Activated naive CD8-positive, alpha-beta T cell treated with anti-CD3 and anti-CD28 coated beads for 36 hours (primary cell): ENCODE measurements at places on chromosomes 3 and 15. TPM values are rescaled to one million over a fixed set of nuclear protein-coding genes. Genes with fewer than 3 reads are reported as not detected.

GABRB3 gene
- total RNA-seq: 0.16 TPM

DNA sequence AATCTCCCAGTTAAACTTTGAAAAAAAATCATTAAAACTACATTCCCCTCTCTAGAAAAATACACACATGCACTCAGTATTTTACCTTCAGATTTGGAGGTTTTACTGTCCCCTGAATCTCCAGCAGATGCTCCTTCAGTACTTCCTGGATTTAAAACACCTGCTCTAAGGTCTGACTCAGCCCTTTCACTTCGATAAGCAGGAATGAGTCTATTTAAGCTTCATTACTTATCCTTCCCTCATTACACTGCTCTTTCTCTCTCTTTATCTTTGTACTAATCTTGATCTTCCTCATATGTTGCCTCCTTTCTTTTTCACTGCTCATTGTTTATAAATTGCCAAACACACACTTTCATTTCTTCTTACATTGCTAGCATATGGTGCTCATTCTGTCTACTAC, 443.9 kb downstream of the DIPK2A start:
- DNase-seq: no peak

DNA sequence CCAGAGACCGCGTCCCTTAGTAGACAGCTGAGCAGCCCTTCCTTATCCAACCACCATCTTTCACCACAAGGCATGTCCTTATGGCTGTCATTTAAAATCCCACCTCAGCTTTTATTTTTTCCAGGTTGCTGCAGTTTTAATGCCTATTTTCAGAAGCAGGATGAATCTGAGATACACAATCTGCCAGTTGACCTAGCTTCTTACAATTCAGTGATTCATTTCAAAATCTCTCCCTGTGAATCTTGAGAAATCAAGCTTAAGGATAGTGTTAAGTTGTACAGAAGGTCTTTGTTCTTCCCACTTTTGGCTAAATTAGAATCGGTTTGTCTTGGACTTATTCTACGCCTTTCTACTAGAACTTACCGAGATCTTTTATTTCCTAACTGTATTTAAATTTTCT, 522.3 kb upstream of the CFAP20DC start:
- no peak for DNase-seq

DNA sequence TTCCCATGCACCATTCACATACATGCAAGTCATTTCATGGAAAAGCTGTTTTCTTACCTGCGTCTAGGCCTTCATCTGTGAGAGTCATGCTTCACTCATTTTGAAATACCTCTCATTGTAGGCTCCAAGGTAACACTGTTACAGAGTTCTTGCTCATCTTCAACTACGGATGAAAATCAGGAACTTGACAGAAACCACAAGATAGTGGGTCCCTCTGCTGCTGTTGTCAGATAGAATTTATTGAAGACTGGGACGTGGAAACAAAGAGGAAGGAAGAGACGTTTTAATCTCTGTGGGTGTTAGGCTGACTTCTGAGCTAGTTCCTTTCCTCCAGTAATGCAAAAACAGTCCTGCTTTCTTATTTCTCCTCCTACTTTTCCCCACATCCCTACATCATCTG, at the start of gene P2RY14:
TSS of gene P2RY14 (minus strand) at position 313 of the 400 bp plus-strand sequence. CDS start 64,226 bp downstream, outside the sequence.
- no peak for DNase-seq

GRCh38 chr15:80326270-80326669, 74.3 kb upstream of the CTXND1 start:
- DNase-seq: no peak

DNA sequence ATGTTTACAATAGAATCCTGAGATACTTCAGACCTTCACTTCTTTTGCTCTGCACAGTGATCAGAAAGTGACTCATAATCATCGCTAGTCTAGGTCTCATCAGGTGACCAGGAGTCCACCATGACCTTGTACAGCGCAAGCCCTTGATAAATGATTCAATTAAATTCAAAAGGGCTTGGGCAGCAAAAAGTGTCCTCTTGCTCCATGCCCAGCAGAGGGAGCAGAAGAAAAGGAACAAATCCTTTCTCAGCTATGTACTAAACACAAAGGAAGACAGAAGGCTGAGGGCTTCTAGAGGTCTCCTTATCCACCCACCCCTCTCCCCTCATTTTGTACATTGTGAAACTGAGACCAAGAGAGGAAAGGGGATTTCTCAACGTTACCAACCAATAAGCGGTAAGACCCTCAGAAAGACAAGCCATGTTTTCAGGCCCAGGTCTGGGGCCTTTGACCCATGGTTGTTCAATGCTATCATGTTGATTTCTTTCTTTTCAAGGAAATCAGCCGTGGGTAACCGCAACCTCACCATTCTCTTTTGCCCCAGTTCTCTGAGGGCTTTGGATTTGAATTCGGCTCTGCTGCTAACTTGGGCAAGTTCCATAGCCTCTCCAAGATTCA, 74.8 kb downstream of the AQP9 start:
- DNase-seq: no peak

DNA sequence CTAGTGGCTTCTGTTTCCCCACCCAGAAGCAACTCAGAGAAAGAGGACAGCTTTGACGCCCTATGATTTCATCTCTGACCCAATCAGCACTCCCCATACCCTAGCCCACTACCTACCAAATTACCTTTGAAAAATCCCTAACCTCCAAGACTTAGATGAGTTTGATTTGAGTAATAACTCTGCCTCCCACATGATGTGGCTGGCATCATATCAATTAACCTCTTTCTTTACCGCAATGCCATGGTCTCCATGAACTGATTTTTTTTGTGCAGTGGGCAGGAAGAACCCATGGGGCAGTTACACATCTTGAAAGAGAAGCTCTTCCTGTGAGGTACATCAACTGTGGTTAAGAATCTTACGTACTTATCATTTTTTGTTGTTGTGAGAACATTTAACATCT, 25.5 kb upstream of the APOD start:
- no peak for DNase-seq
